ENCODE measurements at places on chromosomes 7 and 10.

DNA sequence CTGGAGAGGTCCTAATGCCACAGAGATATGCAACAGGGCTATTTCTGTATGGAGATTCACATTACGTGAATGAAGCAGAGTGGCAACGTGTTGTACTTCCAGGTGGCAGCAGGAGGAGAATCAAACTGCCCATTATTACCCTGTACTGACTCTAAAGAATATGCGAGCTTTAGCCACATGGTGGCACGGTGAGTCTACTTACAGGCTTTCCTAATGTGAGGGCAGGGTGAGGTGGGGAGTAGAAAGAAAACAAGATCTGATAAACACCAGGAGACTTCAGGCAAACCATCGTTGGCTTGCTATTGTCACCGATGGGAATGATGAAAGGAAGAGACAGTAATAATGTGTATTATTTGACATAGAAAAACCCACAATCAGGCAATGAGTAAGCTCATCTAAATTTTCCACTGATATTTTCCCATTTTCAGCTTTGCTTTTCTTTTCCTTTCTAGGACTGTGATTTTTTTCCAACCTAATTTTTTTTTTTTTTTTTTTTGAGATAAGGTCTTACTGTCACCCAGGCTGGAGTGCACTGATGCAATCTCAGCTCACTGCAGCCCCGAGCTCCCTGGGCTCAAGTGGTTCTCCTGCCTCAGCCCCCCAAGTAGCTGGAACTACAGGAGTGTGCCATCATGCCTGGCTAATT, 164.3 kb downstream of the BTAF1 start:
- peak; percentile 84 for DNase-seq

DNA sequence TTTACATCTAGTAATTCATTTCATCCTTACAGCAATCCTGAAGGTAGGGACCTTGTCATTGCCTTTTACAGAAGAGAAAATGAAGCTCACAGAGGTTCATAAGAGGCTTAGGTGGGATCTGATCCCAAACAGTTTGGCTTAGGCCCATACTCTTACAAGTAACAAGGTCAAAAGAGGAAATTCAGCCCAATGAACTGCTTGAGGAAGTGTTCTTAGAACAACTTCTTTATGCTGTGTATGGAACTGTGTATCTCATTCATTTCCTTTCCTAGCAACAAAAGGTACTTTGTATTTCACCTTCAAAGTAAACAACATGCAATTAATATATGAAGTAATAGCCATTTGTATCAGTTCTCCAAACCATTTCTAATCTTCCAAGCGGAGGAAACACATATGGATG, 79.3 kb downstream of the AVL9 start:
- DNase-seq, result no peak

DNA sequence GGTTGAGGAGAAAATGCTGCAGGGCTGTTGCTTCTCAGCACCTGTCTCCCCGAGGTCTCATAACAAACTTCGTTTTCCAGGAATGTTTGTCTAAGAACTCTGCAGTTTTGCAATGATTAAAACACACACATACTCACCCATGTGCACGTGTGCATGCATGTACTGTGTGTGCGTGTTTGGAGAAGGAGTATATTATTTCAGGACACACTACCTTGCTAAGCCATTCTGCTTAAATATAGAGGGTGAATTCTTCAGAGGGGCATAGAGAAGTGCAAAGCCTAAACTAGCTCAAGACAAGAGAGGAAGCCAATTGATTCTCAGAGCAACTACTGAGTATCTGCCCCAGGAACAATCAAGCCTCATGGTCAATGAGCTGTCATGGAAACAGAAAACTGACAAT, 298.4 kb upstream of the MGMT start:
- no peak for DNase-seq

- DNase-seq, result no peak
Measured at GRCh38 chr10:79046326-79046725, 22.4 kb upstream of the ZMIZ1 start.

- no peak for DNase-seq
Measured at GRCh38 chr7:145903658-145904057, 212.9 kb upstream of the CNTNAP2 start.

All from iris pigment epithelial cell (primary cell).